ENCODE measurements at places on chromosomes 12 and 14.

- DNase-seq: no peak
Measured at GRCh38 chr14:58808828-58809227, 171.1 kb downstream of the DACT1 start.

DNA sequence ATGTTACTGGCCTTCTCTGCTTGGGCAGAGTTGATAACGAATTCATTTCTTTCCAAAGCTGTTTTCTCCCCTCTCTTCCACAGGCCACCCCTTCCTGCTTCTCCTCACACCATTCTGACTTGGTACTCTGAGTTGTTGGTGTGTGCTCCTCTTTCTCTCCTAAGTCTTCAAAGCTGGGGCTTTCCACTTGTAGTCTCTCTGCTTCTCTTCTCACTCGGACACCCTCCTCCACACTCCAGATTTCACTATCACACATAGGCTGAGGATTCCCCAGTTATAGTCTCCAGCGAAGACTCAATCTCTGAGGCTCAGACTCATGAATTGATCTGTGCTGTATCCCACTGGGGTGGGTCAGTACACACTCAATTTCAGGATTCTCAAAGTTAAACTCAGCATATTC is 201.0 kb downstream of the SSPN start:
- DNase-seq: no peak

DNA sequence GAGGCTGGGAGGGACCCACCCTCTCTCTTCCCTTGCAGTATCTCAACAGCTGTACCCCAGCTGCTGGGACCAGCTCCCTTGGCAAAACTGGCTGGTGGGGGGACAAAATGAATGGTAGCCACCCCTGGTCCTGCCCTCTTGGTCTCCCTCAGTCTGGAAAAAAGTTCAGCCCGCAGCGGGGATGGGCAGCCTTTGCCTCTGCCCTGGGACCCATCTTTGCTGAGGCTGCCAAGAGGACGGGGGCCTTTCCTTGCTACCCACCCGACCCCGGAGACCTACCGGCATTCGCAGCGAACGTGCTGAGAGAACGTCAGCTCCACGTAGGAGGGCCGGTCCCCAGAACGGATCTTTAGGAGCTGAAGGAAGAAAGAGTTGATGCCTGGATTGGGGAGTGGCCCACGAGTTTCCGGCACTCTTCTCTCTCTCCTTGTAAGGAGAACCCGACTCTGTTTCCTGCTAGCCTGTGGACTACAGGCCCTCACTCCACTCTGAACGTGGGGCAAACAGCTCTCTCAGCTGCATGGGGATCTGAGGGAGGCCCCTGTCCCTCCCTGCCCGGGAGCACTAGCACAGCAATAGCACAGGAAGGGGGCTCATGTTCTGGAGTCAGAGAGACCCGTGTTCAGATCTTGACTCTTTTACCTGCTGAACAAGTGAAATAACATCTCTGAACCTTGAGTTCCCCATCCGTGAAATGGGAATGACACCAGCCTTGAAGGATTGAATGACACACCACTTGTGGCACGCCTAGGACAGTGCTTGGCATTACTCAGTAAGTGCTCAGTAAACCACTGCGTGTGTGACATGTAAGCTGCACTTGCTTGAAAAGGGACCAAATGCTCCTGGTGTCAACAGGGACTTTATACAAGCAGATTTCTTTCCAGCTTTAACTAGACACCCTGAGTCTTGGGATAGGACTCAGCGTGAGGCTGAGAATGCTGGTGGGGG is 6.9 kb downstream of the PGF start:
- DNase-seq: no peak

- no peak for DNase-seq
Measured at GRCh38 chr14:79363291-79363690, 848.0 kb downstream of the DIO2 start.

DNA sequence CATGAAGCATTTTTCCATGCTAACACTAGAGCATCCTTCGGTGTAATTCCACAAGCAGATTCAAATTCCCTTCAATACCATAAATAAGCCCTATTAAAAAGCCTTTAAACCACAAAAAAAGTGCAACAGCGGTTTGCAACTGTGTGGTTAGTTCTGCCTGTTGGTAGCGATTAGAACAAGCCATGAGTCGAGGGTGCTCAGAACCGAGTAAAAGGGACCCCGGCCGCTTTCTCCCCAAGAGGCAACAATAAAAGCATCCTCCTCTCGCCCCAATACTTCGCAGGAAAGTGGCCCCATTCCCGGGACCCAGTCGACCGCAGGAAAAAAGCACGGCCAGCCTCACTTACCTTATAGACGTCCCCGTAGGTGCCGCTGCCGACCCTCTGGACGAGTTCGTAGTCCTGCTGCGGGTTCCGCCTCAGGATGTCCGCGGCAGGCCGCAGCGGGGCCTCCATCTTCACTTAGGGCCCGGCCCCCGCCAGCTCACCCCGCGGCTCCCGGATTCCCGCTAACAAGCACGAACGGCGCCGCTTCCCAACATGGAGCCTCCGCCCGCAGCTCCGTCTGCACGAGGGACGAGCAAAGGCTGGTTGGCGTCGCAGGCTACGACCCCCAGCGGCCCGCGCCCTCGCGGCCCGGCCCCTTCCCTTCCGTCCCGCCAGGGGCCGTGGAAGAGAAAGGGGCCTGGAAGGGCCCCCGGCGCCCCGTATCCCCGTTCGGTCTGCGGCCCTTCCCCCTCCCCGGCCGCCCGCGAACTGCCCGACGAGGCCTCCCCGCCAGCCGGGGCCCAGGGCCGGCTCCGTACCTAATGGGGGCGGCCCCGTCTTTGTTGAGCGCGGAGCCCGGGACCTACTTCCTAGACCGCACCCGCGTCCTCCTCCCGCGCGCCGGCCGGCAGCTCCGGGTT is 521 bp downstream of the MAP4K5 start:
- DNase-seq: peak; percentile 19

- DNase-seq: no peak
Measured at GRCh38 chr12:96472384-96472783, 17.0 kb upstream of the CFAP54 start.
